Brain (organoid and tissue), 16 donors: ENCODE measurements at places on chromosomes 5 and 9.

GRCh38 chr5:61491861-61492260 lies 159.8 kb downstream of the ZSWIM6 start:
- no peak for DNase-seq

DNA sequence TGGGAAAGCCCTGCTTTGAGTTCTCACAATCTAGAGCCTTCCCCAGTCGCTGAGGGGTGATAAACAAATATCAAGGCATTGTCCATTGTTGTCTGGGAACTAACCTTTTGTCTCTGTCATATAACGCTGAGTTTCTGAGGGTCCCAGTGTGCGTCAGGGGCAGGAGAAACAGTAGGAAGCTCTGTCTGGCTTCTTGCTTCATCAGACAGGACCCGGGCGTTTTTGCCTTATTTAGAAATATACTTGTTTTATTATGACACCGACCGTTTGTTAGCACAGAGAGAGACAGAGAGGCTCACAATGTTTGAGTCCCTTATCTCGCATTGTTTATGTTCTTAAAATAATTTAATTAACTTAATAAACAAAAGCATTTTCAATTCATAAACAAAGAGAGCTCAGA lies 204.9 kb upstream of the GAS1 start:
- no peak for DNase-seq

- no peak for DNase-seq
These were observed 47.8 kb downstream of the FXN start for GRCh38 chr9:69083321-69083720.

DNA sequence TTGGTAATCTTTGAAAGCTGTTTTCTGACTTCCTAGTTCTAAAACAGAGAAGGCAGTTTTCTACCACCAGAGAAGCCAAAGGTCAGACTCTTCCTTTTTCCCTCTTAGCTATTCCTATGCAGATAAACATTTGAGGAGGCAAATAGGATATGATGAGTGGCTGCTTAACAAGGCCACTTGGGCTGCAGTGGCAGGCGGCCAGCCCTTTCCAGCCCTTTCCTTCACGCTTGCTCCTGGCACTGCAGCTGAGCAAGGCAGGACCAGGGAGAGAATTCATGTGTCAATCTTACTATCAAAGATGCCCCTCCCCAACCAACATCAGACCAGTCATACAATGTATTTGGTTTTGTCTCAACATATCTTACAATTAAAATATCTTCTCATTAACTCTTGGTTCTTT lies 36.8 kb upstream of the RNF38 start:
- DNase-seq = peak; percentile 28

DNA sequence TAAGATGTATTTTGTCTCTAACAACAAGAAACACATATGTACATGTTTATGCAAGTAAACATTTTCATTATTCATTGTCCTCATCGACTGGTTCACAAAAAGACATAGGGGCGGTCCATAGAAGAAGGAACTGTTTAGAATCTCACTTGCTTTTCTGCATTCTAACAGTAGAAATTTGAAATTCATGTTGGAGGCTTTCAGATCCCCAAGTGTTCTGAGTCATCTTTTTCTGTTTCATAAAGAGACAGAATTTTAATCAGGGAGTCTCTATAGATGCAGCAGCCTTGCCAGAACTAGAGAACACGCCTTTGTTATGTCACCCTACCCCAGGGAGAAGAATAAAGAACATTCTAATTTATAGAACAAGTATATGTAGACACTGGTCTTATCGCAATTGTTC lies 324.3 kb downstream of the GABRG2 start:
- no peak for DNase-seq

- DNase-seq = no peak
These were observed 34.7 kb downstream of the RNF145 start for GRCh38 chr5:159174511-159175168.

- DNase-seq = peak; percentile 31
These were observed 332.3 kb downstream of the CWC27 start for GRCh38 chr5:65100911-65101631.

- DNase-seq = no peak
These were observed 309.2 kb downstream of the SH3GL2 start for GRCh38 chr9:17888066-17888465.

DNA sequence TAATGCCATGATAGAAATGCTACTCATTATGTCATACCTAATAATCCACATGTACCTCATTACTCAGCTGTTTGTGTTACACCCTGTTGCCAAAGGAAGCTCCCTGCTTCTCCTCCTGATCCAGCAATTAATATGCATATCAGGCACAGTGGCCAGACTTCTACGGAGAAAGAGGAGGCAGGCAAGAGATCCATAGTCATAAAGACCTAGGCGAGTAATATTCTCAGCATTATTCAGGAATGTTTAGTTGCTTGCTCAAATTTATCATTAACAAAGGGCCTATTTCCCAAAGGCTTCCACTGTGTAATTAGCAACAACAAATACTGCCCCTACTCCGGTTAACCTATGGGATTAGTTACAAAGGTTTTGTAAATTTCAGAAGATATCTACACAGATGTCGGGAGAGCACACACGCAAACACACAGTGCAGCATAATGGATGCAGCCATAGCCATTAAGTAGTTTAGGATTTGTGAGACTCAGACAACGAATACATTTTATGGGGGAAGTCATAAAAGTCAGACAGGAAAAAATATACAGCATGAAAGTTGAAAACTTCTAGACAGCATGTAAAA lies 192.6 kb downstream of the EFNA5 start:
- no peak for DNase-seq

- DNase-seq = peak; percentile 47
These were observed at the start of gene ENTPD8 for GRCh38 chr9:137441289-137441934. Gene ENTPD8, minus strand, starts transcription at chr9:137441357. Its CDS starts 3,072 bp downstream, at chr9:137438285.

DNA sequence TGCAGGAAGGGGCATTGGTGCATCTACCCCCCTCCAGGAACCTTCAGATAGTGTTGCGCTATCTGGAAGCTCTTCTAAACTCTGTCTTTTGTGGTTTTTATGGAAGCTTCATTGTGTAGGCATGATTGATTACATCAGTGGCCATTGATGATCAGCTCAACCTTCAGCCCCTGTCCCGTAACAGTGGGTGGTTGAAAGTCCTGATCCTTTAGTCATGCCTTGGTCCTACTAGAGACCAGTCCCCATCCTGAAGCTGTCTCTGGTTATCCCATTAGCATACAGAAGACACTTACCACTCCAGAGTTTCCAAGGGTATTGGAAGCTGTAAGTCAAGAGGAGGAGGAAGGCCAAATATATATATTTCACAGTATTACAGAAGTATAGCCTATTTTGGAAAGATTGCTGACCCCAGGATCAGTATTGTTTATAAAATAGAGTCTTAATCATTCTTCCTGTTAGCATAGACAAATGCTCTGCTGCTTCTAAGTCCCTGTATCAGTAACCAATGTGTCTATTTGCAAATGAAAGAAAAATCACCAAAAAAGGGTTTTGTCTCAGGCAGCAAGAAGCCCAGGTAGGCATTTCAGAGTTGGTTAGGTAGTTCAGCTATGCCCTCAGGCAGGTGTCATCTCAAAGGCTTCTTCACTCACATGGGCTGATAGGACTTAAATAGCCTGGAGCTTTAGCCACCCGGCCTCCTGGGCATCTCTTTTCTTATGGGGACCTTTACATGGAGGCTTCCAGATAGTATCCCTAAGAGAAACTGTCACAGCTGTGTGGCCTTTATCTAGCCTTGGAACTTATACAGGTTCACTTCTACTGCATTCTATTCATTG lies 41.6 kb downstream of the SPIN1 start:
- no peak for DNase-seq

DNA sequence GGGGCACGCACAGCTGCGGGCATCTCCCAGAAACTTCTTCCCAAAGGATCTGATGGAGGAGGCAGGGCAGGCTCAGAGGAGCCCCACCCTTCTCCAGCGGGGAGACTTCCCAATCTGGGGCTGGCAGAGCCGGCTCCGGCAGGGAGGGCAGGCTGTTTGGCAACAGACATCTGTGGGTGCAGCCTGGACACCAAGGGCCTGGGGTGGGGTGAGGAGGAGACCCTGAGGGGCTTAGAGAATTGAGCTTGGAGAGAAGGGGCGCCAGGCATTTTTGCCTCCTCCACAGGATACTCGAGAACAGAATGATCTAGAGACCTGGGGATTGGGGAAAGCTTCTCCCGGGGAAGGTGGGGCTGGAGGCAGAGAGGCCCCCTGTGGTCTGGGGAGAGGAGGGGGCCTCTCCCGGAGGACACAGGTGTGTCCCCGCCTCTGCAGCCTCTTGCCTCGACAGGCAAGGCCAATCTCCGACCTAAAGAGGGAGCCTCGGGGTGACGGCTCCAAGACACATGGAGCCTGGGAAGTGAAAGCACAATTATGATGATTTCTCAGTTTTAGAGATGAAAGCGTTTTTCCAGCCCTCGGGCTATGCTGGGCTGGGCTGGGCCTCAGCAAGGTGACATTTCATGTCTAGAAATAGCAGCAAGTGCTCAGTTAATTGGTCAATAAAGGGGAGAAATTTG lies 8.4 kb downstream of the LHX3 start:
- no peak for DNase-seq

- no peak for DNase-seq
These were observed 134.9 kb downstream of the PRDM6 start for GRCh38 chr5:123223921-123224320.

GRCh38 chr5:142542078-142542477 lies 143.8 kb downstream of the FGF1 start:
- DNase-seq = no peak

GRCh38 chr5:7395947-7396712 lies at the start of gene ADCY2:
Gene ADCY2, plus strand, starts transcription at chr5:7396138. Its CDS starts 159 bp downstream, at chr5:7396297.
- DNase-seq = no peak

DNA sequence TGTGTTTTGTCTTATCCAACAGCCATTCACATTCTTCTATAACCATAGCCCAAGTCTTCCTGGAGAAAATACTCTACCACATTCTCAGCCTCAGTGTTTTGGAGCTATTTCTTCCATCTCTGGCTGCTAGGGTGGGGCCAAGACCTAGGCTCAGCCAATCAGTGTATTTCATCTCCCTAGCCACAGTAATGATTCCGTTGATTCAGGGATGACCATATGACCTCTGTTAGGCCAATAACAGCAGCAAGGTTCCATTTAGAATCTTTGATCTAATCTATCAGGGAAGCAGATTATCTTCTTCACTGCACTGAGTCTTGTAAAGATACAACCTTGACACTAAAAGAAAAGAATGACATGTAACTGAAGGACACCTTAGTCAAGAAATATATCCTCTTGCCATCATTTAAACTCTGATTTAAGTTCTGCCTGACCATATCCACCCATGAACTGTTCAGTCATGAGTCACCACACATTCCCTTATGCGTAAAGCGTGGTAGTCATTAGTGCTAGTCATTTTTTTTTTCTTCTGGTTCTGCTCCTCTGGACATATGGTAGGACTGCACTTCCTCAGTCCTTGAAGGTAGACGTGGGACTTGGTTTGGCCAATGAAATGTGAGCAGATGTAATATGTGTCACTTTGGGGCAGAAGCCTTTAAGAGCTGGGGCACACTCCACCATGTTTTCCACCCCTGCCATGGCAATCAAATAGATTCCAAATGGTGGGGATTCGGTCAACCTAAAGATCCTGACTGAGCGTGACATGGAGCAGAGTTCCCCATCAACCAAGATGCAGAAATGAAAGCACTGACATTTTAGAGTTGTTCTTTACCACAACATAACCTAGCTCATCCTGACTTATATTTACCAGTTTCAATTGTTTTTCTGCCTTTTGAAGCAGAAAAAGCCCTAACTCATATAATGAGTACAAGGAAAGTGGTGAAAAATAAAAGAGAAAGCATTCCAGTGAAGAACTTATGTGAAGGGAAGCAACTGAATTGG lies 12.7 kb upstream of the PRELID2 start:
- DNase-seq = no peak

DNA sequence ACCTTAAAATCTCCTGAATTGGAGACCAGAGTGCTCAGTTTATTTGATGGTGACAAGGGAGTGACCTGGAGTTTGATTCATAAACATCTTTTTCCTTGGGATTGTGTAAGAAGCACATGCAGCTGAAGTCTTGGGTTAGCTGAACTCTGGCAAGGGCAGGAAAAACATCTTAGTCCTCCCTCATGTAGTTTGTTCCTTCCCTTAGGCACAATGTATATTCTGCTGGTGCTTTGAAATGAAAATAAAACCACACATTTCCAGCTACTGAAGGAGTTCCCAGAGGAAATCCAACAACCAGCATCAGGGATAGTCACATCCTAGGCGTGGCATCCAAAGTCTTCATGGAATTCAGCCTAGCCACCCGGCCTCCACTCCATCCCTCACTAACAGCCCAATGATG lies 95.2 kb upstream of the PAPPA start:
- no peak for DNase-seq

DNA sequence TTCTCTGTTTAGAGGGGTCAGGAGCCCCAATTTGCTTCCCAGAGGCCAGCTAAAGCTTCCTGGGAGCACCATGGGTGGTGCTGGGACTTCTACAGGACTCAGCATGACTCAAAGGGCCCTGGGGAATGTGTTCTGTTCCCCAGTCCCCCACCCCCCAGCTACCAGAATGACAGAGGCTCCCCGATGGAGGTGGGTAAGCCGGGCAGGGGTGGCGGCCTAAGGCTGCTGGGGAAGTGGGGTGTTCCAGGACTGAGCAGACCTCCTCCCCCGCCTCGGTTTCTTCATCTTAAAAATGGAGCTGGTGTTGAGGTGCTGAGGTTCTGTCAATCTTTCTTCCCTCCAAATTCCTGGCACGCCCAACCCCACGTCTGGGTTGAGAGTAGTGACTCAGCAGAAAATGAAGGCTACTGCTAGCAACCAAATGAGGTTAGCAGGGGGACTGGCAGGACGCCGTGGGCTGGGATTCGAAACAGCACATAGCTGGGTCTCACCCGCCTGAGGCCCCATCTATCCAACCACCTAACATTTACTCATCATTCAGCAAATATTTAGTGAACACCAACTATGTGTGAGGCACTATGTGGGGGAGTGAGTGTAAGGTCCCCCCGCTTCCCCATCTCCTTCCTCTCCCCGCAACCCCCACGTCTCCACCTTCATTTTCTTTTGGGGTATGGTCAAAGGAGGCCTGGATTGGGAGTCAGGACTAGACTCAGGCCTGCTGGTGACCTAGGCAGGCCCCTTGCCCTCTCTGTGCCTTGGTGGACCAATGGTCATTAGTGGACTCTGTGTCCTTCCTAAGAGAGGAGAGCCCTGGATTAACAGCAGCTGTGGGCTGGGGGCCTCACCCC lies 50.2 kb downstream of the C9orf50 start:
- DNase-seq = no peak
